ENCODE measurements at places on chromosomes 5 and 9.
A peak's percentile ranks its signal among the peaks of the same experiment; 100 is the strongest.

- no peak for DNase-seq
These were observed 38.0 kb downstream of the ADAMTS16 start for GRCh38 chr5:5178136-5178535.

GRCh38 chr5:135589152-135589551 lies 10.4 kb upstream of the CXCL14 start:
- DNase-seq: no peak

DNA sequence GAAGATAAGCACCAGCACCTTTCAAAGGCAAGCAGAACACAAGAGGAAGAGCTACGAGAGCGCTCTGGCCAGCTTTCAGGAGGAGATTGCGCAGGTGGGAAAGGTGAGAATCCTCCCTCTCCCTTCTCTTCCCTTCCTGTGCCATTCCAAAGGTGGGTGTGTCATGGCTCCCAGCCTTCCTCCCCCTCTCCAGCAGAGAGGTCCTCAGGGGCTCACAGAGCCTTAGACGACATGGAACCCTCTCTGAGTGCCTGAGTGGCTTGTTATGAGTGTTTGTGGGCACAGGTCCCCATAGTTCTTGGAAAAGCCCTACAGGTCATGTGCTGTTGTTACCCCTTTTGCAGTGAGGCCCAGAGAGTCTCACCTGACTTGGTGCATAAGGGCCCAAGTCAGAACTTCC lies 5.8 kb downstream of the CCDC180 start:
- no peak for DNase-seq

- DNase-seq: peak; percentile 24
These were observed 600 bp downstream of the ENC1 start for GRCh38 chr5:74639807-74640449.

- DNase-seq: no peak
These were observed 3.2 kb upstream of the TLE4 start for GRCh38 chr9:79568337-79569101.

DNA sequence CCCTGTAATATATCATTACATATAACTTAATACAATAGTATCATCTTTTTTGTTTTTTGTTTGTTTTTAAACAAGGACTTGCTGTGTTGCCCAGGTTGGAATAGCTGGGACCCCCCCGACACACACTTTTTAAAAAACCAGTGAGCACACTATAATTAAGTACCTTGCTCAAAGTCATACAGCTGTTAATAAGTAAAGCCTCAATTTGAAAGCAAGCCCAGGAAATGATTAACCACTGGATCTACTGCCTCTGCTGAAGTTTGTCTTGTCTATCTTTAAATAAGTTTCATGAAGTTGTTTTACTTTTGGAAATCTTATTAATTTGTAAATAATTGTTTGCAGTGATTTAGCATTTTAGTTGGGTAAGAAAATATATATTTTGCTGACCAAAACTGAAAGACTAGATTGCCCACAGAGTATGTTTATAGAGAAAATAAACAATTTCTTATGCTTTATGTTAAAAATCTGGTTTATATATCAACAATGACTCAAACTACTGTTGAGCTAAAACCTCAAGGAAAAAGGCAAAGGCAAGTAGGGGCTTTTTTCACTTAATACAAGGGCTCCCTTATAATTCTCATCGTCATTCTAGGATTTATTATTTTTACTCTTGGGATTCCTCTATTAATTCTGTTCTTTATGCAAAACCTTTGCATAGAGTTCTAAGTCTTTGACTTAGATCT lies 5.8 kb upstream of the CARNMT1 start:
- no peak for DNase-seq

DNA sequence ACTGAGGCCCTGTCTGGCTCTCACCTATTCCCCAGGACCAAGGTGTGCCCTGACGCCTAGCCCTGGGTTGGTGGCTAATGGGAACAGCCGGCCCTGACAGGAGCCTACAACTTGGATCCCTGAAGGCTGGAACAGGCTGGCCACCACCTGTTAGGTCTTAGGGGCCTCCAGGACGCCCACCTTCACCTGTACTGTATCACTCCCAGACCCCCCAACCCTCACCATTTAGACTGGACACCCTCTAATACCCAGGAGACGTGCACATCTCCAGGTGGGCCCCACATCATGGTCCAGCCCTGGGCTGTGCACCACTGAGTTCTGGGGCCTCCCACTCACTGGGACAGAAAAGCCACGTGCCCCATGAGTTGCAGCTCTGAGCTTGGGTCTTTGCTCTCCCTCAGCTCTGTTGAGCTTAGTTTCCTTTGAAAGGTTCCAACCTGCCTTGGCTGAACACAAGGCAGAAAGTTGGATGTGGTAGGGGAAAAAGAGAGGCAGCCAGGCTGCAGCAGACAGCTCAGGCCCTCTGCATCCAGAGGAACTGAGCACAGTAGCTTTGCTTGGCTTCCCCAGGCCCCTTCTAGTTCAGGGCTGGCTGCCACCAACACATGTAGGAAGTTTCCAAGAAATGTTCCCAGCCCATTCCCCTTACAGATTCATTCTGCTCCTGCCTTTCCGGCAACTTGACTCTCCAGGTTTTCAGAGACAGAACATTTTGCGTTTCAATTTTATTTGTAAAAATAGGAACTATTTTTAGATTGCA lies 116.8 kb upstream of the TBC1D2 start:
- DNase-seq: no peak

- no peak for DNase-seq
These were observed 49.0 kb upstream of the POU5F2 start for GRCh38 chr5:93790401-93790800.

DNA sequence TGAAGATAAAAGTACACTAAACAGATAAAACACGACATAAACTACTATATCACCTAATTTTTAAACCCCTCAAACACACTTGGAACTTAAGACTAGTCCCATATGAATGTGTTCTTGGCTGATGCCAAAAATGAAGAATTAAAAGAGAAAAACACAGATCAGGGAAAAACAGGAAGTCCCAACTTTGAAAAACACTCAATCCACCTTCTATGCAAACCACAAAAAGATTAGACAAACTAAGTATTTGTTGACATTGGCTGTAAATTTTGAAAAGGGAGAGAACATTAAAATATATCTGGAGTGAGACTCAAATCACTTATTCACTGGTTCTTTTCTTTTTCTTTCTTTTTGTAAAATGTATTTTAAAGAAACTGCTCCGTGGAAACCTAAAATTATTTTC lies 81.4 kb downstream of the ANKH start:
- DNase-seq: no peak

- DNase-seq: no peak
These were observed 43.3 kb upstream of the ALDOB start for GRCh38 chr9:101478906-101479305.

DNA sequence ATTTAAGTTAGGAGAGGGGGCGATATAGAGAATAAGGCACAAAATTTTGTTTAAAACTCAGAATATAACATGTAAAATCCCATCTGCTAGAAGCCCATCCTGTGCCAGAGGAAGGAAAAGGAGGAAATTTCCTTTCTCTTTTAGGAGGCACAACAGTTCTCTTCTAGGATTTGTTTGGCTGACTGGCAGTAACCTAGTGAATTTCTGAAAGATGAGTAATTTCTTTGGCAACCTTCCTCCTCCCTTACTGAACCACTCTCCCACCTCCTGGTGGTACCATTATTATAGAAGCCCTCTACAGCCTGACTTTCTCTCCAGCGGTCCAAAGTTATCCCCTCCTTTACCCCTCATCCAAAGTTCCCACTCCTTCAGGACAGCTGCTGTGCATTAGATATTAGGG lies 18.3 kb downstream of the MOCS2 start:
- no peak for DNase-seq

GRCh38 chr5:150562832-150563231 lies 54.9 kb downstream of the NDST1 start:
- no peak for DNase-seq

GRCh38 chr5:159915904-159916840 lies at the start of gene ADRA1B:
Gene ADRA1B (plus strand): TSS chr5:159916482. CDS start chr5:159916906, 424 bp downstream.
- peak; percentile 39 for DNase-seq

DNA sequence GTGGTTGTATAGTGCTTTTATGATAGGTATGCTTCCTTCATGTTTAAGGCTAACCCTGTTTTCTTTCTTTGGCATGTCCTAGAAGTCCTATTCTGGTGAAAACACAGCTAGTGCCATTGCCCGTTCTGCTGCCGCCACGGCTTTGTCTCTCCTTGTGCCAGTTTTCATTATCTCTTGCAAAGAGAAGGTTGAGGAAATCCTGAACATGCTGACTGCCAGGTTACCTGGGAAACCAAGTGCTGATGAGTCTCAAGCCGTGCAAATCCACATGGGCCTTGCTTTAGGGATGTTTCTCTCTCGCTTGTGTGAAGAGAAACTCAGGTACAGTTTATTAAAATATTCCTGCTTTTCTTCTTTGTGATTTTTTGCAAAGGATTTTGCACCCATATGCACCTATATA lies 102.2 kb downstream of the HACD4 start:
- DNase-seq: no peak

DNA sequence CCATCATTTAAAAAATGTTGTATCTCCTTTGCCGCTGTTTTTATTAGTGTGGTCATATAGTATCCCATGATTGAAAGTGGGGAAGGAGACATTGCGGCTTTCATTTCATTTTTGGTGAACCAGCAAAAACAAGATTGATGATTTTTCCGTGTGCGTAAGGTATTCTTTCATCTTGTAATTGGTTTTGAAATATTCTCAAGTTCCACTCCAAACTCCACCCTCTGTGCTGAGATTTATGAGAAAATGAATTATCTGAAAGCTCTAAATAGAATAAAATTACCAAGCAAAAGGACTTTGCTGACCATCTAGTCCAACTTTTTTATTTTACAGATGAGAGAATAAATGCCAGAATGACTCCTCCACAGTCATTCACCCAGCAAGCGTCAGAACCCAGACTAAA lies 103.1 kb upstream of the MPDZ start:
- no peak for DNase-seq
